ENCODE measurements at places on chromosomes 2 and 18. TPM values are rescaled to one million over a fixed set of nuclear protein-coding genes. Genes with fewer than 3 reads are reported as not detected.

Gene SGO2
- 3.3 TPM for total RNA-seq

Gene ZNF638
- total RNA-seq: 125 TPM

Gene SLC39A6
- total RNA-seq: 17.6 TPM

Gene PIEZO2
- not detected for total RNA-seq

Gene TCF7L1
- total RNA-seq: 0.07 TPM

DNA sequence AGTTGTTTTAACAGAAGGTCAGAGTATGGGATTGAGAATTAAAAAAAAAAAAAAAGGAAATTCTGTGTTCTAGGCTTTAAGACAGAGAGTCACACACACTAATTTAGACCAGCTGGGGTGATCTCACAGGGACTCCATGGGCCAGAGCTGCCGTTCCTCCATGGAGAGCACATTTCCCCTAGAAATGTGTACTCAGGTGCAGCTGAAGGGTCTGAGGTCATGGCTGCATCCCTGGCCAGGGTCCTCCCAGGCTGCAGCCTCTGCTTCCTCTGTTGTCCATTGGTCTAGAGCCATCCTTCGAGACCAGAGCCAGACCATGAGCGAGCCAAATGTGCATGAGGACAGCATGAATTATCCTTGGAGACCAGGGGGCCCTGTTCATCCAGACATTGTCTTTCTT, 190.1 kb upstream of the TNP1 start:
- H3K36me3 ChIP-seq: no peaks in the 10 kb centered on the region
- H3K4me3 ChIP-seq: no peak overlapping the region
- peaks cover 15% of the 10 kb centered on the region for H3K27me3 ChIP-seq
- H3K4me1 ChIP-seq: no peaks in the 10 kb centered on the region

DNA sequence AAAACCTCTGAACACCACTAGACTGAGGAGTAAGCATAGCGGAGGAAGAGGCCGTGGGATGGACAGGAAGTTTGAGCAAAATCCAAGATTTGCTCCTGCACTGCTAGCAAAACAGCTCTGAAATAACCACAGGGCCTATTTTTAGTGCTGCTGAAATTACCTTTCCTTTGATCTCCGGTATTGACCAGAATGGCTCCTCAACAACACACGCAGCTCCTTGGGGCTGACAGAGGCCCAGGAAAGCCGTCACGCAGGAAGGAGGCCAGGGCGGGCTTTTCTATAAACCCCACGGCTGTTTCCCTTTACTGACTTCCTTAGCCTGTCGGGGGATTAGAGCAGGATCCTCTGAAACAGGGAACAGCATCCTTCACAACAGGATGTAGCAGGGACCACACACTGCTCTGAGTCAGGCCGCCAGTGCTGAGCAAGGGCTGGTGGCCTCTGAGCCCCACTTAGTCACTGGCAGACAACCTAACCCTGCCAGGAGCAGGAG, 80.8 kb upstream of the LCLAT1 start:
- no peak overlapping the region for H3K27ac ChIP-seq
- peaks cover 2% of the 10 kb centered on the region for H3K27me3 ChIP-seq

- H3K4me1 ChIP-seq: no peaks in the 10 kb centered on the region
- no peak overlapping the region for H3K27ac ChIP-seq
- H3K27me3 ChIP-seq: no peaks in the 10 kb centered on the region
- no peak for DNase-seq
- no peak overlapping the region for H3K4me3 ChIP-seq
- no peaks in the 10 kb centered on the region for H3K36me3 ChIP-seq
Measured at GRCh38 chr2:216624251-216624650, 9.0 kb upstream of the IGFBP2 start.

DNA sequence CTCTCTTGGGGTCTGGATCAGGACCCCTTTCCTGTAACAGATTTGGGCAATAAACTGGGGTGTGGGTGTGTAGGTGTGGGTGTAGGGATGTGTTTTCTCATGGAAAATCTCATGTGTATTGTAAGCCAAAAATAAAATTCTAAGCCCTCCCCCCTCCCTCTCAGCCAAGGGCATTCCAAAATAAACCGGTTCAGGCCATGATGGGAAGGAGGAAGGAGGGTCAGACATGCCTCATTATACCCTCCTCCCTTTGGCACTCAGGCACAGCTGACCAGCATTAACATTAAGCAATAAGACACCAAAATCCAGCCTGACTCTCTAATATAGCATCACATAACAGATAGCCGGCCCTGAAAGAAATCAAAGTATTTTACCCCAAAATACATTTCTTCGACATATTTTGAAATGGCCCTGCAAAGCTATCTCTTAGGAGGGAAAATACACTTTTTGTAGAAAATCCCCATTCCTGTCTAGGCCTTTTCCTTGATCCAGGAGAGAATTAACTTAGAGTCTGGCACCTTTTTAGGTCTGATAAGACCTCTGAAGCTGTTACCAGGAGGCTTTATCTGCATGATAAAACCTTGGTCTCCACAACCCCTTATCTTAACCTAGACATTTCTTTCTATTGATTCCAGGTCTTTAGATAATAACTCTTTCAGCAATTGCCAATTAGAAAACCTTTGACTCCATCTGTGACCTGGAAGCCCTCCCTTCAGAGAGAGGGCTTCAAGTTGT, 128.7 kb upstream of the COL5A2 start:
- H3K27me3 ChIP-seq: no peaks in the 10 kb centered on the region
- no peak for DNase-seq
- H3K36me3 ChIP-seq: no peaks in the 10 kb centered on the region
- no peak overlapping the region for H3K27ac ChIP-seq
- no peak overlapping the region for H3K4me3 ChIP-seq

DNA sequence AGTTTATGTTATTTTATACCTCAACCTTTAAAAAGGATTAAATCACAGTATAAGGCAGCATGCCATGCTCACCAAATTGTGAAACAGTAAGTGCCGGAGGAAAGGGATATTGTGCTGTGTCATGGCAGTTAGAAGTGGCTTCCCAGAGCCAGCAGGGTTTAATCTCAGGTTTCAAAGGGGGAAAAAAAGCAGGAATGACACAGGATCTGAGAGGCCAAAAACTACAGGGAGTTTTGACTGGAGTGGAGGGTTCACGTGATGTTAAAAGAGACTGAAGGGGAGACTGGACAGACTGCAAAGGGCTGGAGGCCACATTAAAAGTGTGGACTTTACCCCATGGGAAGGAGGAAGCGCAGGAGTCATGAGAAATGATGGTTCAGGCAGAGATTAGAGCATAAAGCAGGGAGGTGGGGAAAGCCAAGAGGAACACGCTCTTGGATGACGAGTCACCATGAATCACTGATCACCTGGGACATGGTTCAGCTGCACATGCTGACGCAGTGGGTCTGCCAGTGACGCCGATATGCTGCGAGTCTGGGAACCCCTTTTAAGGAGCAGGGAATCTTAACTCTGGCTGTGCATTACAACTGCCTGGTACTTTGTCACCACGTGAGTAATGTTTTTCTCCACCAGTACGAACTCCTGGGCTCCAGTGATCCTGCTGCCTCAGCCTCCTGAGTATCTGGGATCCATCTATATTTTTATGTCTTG, 6.1 kb downstream of the CHMP1B start:
- H3K27me3 ChIP-seq: no peaks in the 10 kb centered on the region
- no peak overlapping the region for H3K27ac ChIP-seq
- H3K4me1 ChIP-seq: peaks cover 26% of the 10 kb centered on the region
- H3K4me3 ChIP-seq: no peak overlapping the region
- DNase-seq: no peak

- H3K36me3 ChIP-seq: no peaks in the 10 kb centered on the region
- no peak overlapping the region for H3K27ac ChIP-seq
- H3K27me3 ChIP-seq: peaks cover 4% of the 10 kb centered on the region
- peaks cover 4% of the 10 kb centered on the region for H3K4me1 ChIP-seq
Measured at GRCh38 chr2:17052001-17052400, 386.4 kb upstream of the CYRIA start.

DNA sequence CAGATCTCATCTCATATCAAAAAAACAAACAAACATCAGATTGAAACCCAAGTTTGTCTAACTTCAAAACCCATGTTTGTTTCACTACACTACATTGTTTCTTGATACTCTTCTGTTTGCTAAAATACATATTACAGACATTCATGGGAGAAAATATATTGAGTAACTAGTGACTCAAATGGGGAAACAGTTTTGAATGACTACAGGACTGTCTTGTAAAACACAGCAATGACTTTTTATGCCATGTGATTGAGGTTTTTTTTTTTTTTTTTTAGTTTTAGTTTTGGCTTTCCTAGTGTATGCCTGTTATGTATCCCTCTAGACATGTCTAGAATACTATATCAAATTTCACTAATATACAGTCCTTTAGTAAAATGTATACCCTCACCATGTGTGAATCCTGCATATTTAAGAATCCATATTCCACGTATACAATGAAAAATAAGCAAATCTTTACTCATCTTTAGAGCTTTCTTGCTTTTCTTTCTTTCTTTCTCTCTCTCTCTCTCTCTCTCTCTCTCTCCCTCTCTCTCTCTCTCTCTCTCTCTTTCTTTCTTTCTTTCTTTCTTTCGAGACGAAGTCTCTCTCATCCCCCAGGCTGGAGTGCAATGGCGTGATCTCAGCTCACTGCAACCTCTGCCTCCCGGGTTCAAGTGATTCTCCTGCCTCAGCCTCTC, 46.6 kb upstream of the SERTAD2 start:
- H3K4me1 ChIP-seq: peaks cover 51% of the 10 kb centered on the region
- H3K27me3 ChIP-seq: no peaks in the 10 kb centered on the region
- H3K36me3 ChIP-seq: no peaks in the 10 kb centered on the region
- H3K4me3 ChIP-seq: peak overlapping the region; percentile 36
- no peak for DNase-seq

DNA sequence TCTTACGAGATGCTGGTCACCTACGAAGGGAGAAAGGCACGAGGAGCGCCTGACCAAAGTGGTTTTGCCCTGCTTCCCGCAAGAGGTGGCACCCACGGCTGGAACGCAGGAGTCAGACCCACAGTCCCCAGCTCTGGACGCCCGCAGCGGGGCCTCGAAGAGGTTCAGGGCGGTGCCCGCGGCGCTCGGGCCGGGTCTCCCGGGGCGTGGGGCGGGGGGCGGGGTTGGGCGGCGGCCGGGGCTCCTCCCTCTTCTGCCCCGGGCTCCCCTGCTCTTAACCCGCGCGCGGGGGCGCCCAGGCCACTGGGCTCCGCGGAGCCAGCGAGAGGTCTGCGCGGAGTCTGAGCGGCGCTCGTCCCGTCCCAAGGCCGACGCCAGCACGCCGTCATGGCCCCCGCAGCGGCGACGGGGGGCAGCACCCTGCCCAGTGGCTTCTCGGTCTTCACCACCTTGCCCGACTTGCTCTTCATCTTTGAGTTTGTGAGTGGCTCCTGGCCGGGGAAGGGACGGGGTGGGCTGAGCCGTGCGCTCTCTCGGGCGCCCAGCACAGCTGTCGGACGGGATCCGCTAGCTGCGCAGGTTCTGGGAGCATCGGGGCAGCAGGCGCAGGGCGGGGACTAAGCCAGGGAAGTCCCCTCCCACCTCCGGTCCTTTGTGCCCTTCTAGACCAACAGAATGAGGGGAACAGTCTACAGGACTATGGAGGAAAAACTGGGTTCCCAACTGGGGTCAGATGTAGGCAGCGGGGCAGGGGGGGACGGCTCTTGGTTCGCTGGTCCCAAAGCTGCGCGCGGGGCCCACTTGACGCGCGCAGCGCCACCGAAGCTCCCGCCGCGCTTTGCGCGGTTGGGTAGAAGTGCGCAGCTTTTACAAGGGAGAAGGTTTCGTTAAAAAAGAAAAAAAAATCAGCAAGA, at the start of gene MAL:
MAL (plus strand) TSS at position 303 of the 914 bp plus-strand sequence; CDS start at position 388, 85 bp downstream.
- H3K4me1 ChIP-seq: peaks cover 10% of the 10 kb centered on the region
- peak within 1 kb of the TSS; percentile 78 for H3K4me3 ChIP-seq
- H3K36me3 ChIP-seq: no peaks in the 10 kb centered on the region

GRCh38 chr2:238408615-238409340, 17.9 kb upstream of the ASB1 start:
- no peak overlapping the region for H3K27ac ChIP-seq
- no peaks in the 10 kb centered on the region for H3K27me3 ChIP-seq
- no peak for DNase-seq
- H3K36me3 ChIP-seq: no peaks in the 10 kb centered on the region

DNA sequence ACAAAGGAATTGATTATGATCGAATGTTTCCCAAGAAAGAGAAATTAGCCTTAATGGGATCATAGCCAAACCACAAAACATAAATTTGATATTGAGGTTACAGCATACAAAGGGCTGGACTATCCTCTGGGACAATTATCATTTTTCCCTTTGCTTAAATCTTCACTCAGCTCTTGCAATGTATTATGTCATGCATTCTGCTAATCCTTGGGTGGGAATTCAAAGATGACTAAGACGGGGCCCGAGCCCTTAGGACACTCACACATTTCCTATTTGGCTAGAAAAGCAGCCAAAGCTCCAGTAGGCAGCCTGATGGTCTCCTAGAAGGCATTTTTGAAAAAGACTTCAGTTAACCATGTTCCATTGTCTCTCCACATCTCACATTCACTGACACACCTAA, 17.2 kb upstream of the NMI start:
- H3K27me3 ChIP-seq: no peaks in the 10 kb centered on the region
- H3K4me1 ChIP-seq: no peaks in the 10 kb centered on the region
- no peak overlapping the region for H3K27ac ChIP-seq
- H3K4me3 ChIP-seq: no peak overlapping the region

GRCh38 chr2:12844511-12844910, 127.8 kb downstream of the TRIB2 start:
- H3K27ac ChIP-seq: no peak overlapping the region
- no peaks in the 10 kb centered on the region for H3K36me3 ChIP-seq
- no peaks in the 10 kb centered on the region for H3K4me1 ChIP-seq

DNA sequence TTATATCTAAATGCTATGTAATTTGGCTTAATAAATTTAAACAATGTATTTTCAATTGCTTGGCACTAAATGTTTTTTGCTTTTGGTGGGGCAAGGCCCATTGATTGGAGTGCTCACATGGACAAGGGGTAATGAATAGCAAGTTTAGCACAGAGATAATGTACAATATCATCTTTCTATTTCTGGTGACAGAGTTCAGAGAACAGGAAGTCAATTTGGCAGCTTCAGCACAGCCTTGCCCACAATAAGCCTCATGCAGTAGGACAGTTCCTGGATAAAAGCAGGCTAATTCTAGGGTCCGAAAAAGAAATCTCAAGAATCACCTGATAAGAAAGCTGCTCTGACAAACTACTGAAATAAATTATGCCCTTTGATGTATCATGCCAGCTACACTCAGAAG, 443.9 kb upstream of the FSHR start:
- no peaks in the 10 kb centered on the region for H3K36me3 ChIP-seq
- H3K4me3 ChIP-seq: no peak overlapping the region
- H3K27me3 ChIP-seq: no peaks in the 10 kb centered on the region

DNA sequence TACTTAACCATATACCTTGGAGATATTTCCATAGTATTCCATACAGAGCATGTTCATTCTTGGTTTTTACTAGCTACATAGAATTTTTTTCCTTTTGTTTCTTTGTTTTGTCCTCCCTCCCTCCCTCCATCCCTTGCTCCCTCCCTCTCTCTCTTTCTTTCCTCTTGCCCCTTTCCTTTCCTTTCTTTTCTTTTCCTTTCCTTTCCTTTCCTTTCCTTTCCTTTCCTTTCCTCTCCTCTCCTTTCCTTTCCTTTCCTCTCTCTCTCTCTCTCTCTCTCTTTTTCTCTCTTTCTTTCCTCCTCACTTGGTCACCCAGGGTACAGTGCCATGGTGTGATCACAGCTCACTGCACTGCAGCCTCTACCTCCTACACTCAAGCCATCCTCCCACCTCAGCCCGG, 28.3 kb downstream of the RPL37A start:
- no peaks in the 10 kb centered on the region for H3K4me1 ChIP-seq
- H3K27me3 ChIP-seq: no peaks in the 10 kb centered on the region
- H3K4me3 ChIP-seq: no peak overlapping the region
- no peak overlapping the region for H3K27ac ChIP-seq

- peaks cover 23% of the 10 kb centered on the region for H3K4me1 ChIP-seq
- H3K36me3 ChIP-seq: peaks cover 35% of the 10 kb centered on the region
- no peak for DNase-seq
- no peak overlapping the region for H3K27ac ChIP-seq
Measured at GRCh38 chr2:18551169-18551568, 9.3 kb downstream of the RDH14 start.

All from activated B cell treated with CpG ODN at 0.5 μM for 24 hours (primary cell).